ENCODE measurements at places on chromosomes 3 and 15.
A peak's percentile ranks its signal among the peaks of the same experiment; 100 is the strongest.

GRCh38 chr15:79680720-79681119 is 216.1 kb downstream of the MTHFS start:
- peak; percentile 56 for DNase-seq

DNA sequence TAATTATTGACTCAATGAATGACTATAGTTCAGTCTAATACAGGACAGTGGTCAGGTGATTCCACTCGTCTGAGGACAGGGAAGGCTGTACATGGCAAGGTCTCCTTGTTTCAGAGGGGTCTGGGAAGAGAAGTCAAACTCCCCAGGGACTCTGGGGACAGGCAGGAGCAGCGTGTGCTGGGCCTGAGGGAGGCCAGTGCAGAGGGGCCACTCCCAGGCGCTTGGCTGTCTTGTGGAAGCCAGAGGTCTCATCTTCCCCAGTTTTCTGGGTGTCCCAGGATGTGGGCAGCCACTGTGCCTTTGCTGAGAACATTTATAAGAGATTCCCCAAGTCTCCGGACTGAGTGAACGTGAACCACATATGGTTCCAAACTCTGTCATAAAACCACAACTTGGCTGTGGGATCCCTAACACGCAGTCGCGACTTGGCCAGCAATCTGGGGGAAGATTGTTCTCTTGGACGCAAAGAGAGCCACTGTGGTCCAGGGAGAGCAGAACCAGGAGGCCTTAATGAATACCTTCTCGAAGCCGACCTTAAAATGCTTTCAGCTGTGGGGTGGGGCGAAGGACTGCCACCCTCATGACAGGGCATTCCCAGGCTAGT is 30.4 kb downstream of the BHLHE40 start:
- DNase-seq = no peak

DNA sequence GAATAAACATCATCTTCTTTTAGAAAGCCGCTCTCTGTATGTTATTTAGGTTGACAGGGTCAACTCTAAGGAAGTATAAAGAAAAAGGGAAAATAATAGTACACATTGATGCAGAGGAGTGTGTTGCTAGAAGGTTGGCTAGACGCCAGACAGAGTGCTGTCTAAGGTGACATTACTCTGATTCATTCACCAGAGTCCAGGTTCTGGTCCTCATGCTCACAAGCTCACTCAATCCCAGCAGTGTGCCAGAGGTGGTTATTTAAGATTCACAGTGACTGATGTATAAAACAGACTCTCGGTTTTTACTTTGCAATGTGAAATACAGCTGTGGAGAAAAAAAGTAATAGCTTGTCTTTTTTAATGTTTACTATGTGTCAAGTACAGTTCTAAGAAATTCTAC is 1.7 kb downstream of the CFAP44 start:
- no peak for DNase-seq

GRCh38 chr3:69313251-69313650 is 72.6 kb downstream of the FRMD4B start:
- DNase-seq = no peak

DNA sequence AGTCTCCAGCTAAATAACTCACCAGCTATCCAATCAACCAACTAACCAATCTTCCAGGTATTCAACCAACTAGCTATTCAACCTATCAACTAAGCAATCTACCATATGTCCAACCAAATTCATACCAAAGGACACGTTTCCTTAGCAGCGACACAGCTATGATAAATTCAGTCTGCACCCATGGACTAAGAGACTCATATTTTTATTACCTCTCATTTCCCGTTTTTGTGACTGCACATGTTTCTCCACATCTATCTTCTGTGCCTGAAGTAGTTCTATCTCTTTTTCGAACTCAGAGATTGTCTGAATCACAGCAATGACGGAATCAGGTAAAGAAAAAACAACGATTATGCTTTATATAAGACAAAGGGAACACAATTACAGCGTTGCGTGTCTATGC is 34.0 kb upstream of the GNB5 start:
- DNase-seq = no peak

DNA sequence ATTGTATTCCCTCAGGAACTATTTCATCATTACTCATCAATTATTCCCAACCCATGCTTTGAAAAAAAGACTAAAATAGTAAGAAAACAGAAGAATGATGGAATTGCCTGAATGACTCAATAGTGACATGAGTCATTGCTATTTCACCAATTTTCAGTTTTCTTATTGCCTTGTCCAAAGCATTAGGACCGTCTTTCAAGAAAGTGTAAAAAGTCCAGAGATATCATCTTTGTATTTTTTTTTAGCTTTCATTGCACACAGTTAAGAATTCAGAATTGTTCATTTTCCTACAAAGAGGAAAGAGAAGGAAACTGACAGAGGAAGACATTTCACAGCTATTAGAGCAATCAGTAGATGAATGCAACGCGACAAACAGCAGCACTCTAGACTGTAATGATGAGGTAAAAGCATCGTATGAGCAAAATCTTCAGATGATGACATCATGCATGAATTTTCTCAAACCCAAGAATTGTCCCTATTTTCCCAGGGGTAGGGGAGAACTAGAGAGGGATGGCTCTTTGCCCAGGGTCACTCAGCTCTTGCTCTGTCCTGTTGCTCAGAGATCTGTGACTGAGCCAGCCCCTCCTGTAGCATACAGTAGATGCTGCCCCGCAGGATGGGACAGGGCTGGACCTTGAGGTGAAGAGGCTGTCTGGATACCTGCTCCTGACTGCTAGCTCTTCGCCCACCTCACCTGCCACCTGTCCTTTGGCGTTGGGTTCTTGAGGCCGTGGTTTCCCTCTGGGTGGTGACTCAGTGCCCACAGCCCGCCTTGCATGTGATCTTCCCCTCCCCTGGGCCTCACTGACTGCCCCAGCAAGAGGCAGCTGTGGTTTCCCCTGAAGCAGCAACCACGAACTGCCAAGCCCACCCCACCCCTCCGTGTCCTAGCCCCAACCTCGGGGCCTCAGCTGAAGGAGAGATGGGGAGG is 84.8 kb downstream of the PPCDC start:
- DNase-seq = peak; percentile 94

DNA sequence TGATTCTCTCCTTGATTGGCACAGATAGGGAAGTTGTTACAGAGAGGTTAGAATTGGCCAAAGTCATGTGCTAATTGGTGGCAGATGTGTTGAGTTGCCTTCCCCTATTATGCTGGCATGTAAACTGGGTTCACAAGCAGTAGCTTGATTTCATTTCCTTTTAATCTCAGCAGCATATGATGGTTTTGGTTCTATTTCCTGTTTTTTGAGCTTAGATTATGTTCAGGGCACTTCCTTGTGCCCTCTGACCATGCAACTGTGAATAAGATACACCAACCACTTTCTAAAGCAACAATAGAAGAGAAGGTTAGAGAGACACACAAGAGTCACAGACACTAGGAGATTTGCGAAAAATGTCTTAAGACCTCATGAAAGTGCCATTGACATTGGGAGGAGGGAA is 16.5 kb downstream of the HPS3 start:
- DNase-seq = no peak

DNA sequence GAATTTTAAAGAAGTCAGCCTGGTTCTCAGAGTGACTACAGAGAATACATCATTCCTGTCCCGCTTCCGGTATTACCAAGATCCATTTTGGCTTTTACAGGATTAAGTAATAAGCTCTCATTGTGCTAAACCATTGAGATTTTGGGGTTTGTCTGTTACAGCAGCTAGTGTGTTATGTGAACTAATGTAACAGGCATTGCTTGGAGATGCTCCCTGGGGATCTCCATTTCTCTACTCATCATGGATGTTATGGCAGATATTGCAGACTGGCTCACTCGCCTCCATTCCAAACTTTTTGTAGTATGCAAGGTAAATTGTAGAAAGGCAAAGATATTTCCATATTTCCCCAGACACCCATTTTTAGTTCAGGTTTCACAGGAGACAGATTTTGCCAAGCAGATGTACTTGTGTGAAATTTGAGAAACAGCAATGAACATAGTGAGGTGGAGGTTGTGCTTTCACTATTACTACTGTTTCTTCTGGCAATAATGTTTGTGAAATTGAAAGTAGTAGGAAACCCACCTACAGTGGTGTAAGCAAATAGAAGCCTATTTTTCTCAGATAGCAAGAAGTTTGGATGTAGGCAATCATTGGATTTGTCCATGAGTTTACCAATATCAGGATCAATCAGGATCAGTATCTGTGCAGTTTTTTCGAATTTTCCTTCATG is 177.1 kb upstream of the GALNT15 start:
- DNase-seq = no peak

Data from HS-27A (cell line).